ENCODE measurements at places on chromosomes 4 and X.

DNA sequence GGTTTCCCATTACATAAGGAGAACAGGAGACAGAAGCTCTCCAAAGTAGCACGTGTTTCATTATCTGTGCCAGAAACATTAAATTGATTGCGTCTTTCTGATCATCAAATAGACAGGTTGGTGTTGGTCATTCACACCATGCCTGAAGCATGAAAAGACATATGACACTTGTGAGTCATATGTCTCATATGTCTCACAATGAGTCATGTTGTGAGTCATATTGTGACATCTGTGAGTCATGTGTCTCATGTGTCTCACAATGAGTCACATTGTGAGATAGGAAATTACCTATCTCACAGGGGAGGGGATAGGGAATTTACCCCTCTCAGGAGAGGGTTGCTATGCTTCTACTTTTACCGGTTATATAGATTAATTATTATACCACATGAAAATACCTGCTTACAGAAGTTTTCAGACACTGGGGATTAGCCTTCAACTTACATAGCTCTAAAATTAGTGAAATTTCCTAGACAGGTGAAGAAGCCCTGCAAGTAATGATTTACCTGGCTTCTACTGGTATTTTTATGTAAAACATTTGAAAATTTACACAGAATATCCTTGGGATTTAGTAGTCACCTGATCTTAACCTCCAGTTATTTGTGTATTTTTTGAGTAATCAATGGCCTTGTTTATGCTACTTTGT, 80.8 kb downstream of the NPFFR2 start:
- no peak for DNase-seq

DNA sequence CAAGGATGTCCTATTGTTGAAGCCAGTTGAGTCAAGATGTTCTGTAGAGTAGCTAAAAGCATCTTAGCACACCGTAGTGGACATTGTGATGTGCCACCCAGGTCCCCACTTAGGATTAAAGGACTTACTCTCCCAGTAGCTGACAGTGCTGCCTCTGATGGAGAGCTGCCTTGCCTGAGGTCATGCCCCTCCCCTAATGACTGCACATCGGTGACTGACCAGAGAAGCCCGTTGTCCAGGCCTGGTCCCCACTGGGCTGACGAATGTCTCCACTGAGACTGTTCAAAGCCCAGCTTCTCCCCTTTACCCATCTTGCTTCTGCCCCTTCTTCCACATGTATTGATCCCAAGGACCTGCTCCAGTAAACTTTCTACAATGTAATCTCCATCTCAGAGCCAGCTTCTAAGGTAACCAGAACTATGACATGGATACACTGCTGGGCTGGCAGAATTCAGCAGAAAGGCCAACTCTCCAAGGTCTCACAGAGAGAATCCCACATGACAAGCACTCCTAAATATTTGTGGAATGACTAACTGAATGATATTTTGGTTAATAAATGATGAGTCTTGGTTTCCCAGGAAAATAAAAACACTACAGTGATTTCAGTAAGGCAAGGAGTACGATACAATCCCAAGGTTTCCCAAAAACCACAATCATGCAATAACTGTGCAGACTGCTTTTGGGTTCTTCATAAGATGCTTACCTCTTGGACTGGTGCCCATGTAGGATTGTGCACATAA, 82.4 kb upstream of the TMEM150C start:
- DNase-seq, result no peak

- no peak for DNase-seq
Measured at GRCh38 chrX:137313627-137314026, 252.3 kb upstream of the ZIC3 start.

DNA sequence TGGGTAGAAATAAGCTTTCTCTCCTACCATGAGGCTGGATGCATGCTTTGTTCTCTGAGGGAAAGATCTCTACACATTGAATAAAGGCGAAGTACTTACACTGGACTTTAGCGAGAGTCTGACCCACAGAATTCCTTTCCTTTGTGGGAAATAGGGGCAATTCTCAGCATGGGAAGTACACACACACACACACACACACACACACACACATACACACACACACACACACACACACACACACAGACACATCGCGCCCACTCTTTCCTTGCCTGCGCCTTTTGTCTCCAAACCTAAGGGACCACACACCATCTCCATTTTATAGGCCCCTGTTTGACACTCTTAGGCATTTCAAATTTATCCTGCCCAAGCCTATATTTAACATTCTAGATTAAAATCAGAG, 83.8 kb downstream of the LUZP4 start:
- DNase-seq, result no peak

- no peak for DNase-seq
Measured at GRCh38 chrX:19272452-19272851, 71.3 kb upstream of the PDHA1 start.

GRCh38 chrX:100447655-100448397, 37.8 kb upstream of the PCDH19 start:
- no peak for DNase-seq

- DNase-seq, result no peak
Measured at GRCh38 chrX:119638725-119639471, 32.7 kb upstream of the NKRF start.

- no peak for DNase-seq
Measured at GRCh38 chrX:45385757-45386156, 185.1 kb upstream of the DIPK2B start.
